Activated CD8-positive, alpha-beta memory T cell treated with anti-CD3 and anti-CD28 coated beads for 1 hour (primary cell): ENCODE measurements at places on chromosomes 12 and 14.

GRCh38 chr14:101514136-101514535 lies 47.2 kb upstream of the DIO3 start:
- no peak for DNase-seq

DNA sequence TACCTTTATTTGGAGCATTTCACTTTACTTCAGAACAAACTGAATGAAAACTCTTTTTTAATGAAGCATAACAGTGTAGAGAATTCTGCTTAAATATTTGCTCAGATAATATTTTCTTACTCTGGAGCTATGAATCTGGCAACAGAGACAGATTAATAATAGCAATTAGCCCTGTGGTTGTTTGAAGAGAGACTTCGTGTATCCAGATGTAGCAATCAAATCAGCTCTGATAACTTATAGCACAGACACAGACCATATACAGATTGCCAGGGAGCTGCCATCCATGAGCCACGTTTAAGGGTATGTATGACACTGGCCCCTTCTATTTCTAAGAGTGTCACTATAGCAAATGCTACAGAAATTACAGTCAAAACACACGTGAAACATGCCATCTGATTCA lies 146.6 kb downstream of the EXOC5 start:
- DNase-seq: no peak

DNA sequence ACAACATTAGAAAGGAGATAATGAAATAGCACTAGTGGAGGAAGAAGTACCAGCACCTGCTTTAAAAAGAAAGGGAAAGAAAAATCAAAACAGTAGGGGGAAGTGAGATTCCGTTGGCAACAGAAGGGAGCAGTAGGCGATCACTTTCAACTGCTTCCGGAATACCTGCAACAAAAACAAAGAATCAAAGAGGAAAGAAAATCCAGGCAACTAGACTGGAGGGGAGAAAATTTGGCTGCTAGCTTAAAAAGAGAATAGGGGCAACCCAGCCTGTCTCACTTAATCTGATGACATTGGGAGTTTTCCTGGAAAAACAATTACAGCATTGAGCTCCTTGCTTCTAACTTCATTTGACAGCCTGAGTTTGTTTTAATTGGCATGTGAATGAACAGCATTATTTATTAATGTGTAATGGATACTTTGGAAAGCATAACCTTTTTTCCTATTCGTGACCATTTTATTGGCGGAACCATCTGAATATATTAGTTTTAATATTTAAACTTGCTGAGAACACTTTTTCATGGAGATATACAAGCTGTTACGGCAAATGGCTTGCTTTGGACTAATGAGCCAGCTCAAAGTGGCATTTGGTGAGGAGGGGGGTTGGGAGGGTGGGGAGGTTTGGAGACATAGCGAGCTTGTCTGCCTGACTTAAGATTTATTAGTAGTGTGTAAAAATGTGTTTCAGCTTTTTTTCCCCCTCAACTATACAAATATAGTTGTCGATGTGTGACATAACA lies 2.5 kb upstream of the DACT1 start:
- DNase-seq: no peak

DNA sequence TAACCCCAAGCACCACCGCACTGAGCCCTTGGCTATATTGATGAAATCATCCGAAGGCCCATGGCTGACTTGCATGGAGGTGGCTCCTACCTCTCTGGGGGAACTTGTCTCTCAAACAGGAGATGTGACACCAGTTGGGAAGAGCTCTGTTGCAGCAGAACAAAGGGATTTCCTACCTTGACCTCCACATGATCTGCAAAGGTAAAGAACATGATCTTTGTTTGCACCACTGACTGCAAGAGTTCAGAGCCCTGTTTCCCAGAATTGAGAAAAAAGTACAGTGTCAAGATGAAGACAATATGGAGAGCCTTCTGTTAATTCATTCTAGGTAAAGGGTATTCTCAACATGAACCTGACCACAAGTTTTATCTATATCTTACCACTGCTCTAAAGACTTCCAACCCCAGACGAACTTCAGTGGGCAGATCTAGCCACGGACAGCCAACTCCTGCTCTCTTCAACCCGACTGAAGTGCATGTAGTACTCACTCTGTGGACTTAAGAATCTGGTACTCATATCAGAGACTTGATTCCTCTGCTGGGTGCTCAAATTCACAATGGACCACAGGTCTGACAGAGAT lies 32.1 kb downstream of the ZFYVE26 start:
- no peak for DNase-seq

- DNase-seq: no peak
Observed at GRCh38 chr14:93984070-93984469, 7.7 kb upstream of the ASB2 start.

- no peak for DNase-seq
Observed at GRCh38 chr12:26554332-26554731, 278.7 kb downstream of the ITPR2 start.
